Smooth muscle cell of trachea (primary cell): ENCODE measurements at places on chromosomes 12 and 14. TPM values are rescaled to one million over a fixed set of nuclear protein-coding genes. Genes with fewer than 3 reads are reported as not detected.

The TMEM132D gene
- total RNA-seq = not detected in 2 replicates

The FBLN5 gene
- total RNA-seq = 49.5 and 52.9 TPM in 2 replicates

The PCED1B gene
- not detected in 2 replicates for total RNA-seq

The GSG1 gene
- 0.44 and 0.66 TPM in 2 replicates for total RNA-seq

The LRRK2 gene
- total RNA-seq = 12.1 and 15.3 TPM in 2 replicates

The LTBR gene
- total RNA-seq = 59.1 and 119 TPM in 2 replicates

The DAO gene
- total RNA-seq = not detected in 2 replicates

The MYF5 gene
- not detected in 2 replicates for total RNA-seq

The SLC10A1 gene
- total RNA-seq = not detected in 2 replicates

The CBLN3 gene
- 4.1 and 11.4 TPM in 2 replicates for total RNA-seq

The DACT1 gene
- 6.4 and 14.6 TPM in 2 replicates for total RNA-seq

The LALBA gene
- not detected in 2 replicates for total RNA-seq

The FOXG1 gene
- total RNA-seq = 0.44 and 0.83 TPM in 2 replicates

The SMCO2 gene
- 0.15 and 0.17 TPM in 2 replicates for total RNA-seq

The DYNLL1 gene
- 178 and 248 TPM in 2 replicates for total RNA-seq

The RAB21 gene
- total RNA-seq = 13.6 and 26.0 TPM in 2 replicates

The MYF6 gene
- not detected in 2 replicates for total RNA-seq

The DDX51 gene
- 7.1 and 7.3 TPM in 2 replicates for total RNA-seq

The TPPP2 gene
- under 0.01 TPM in 1 of 2 replicates, not detected in the other for total RNA-seq
